ENCODE measurements at places on chromosomes 5 and 9.

DNA sequence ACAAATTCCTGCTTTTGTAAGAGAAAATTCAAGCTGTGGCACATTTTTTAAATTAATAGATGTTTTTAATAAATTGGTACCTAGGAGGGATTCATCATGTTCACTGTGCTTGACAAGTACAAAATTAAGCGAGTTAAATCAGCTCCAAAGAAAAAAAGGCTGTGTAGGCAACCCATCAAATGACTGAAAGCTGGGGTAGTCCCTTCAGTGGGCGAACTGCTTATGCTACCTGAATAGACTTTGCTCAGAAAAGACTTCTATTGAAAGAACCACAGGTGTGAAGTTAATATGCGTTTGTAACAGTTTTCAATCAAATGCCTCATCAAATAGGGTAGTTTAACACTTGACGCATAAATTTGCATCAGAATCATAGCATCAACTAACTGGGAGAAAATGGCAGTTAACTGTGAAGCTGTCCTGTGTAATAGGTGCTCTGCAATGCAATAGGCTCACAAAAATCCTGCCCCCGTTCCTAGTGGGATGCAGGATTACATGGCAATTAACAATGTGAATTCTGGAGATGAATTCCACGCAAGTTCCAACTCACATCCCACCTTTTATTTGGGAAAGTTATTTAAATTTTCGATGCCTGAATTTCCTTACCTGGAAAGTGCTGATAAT, 14.4 kb upstream of the ARL15 start:
- no peak for DNase-seq

GRCh38 chr9:35859310-35859989, 10.8 kb downstream of the OR13J1 start:
- no peak for DNase-seq

- DNase-seq, result no peak
Measured at GRCh38 chr9:101966691-101967090, 228.2 kb upstream of the GRIN3A start.

- DNase-seq, result no peak
Measured at GRCh38 chr5:138359621-138360020, 7.1 kb downstream of the KDM3B start.

- no peak for DNase-seq
Measured at GRCh38 chr9:78191931-78192330, 43.9 kb upstream of the CEP78 start.

DNA sequence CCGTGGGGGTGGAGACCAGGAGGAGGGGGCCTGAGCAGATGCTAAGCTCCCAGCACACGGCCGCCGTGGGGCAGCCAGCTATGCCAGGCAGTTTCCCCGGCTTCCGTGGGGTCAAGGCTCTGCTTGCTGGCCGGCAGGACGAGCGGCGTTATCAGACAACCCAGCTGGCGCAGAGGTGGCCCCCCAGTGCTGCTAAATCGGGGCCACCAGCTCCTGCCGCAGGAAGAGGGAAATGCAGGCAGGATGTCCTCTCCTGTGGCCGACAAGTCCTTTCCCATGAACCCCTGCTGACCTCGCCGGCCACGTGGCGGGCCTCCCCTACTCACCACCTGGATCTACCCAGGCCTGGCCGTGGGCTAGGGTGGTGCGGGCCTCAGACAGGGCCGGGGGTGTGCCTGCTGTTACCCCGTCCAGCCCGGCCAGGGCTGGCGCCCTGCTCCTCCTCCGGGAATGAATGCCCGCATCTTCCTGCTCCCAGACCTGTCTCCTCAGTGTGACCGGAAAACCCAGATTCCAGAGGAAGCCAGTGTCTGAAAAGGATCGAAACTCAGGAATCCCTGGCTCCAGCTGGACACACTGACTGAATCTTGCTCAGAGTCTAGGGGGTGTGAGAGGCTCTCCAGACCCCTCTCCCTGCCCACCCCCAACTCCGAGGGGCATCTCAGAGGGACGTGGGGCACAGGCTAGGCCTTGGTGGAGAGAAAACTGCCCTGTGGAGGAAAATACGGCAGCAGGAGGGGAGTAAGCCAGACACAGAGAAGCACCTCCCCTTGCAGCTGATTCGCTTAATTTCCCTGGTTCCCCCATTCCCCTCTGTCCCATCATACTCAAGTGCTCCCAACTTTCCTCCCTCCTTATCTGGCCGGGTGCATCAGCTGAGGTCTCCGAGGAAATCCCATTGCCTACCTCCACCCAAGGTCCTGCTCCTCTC, 3.9 kb downstream of the FLT4 start:
- DNase-seq, result no peak

DNA sequence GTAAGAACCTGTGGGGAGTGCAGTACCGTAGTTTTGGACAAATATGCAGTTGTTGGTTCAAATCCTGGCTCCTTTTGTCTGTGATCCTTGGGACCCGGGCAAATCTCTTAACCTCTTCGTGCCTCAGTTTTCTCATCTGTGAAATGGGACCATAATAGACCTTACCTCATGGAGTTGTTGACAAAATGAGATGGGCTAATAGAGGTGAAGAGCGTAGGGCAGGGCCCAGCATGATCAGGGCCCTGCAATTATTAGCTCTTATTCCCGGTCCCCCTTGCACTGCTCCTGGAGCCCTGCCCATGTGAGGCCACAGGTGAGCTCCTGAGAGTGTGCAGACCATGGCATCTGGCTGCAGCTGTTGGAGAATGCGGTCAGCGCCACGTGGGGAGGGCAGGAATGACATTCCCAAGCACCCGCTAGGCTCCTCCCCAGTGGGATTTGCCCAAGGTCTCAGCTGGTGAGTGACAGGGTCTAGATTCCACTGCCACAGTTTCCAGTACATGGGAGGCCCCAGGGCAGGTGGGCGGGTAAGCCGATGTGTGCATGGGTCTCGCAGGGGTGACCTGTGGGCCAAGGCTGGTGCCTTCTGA, 41.0 kb downstream of the NEK6 start:
- peak; percentile 72 for DNase-seq

DNA sequence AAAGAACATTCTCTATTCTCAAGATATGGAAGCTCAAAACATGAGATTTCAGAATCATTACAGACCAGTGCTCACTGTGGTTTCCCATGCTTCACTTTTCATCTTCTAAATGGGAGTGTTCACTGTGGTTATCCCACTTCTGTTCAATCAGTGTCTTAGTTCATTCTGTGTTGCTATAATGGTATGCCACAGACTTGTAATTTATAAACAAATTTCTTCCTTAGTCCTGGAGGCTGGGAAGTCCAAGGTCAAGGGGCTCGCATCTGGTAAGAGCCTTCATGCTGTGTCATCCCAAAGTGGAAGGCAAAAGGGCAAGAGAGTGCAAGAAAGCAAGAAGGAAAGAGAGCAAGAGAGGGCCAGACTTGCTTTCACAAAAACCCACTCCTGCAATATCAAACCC, 146.3 kb downstream of the TTC39B start:
- DNase-seq, result no peak

- DNase-seq, result no peak
Measured at GRCh38 chr5:67475489-67475888, 278.9 kb upstream of the CD180 start.

DNA sequence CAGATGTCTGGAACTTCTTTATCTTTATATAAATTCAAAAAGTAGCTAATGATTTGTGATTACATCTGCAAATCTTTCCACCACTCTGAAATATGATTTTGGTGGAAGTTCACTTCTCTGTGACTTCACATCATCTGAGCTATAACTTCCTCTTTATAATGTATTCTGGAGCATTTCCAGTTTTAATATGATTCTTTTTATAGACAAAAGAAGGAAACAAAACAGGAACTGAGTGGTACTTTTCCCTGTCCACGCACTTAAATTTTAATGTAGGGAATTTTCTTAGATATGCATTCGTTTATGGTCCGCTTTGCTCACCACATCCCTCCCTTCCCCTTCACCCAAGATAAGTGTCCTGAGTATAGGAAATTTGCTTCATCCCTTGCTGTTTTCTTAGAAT, 333.5 kb downstream of the CHSY3 start:
- no peak for DNase-seq

DNA sequence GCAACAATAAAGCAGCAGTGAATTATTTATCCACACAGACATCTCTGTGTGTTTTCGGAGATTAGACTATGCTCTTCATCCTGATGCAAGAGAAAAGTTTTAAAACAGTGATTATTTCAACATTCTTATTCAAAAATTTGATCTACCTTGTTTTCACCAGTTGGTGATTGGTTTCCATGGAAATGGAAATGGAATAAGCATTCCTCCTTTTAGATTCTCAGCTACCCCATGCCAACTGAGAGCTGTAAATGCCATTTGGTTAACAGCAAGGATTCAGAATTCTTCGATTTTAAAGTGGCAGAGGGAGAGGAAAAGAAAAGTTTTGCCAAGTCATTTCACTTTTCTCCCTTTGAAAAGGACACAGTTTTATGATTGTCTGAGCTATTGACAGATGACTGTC, 154.7 kb downstream of the PCSK5 start:
- no peak for DNase-seq

GRCh38 chr9:81652058-81652687, 37.2 kb downstream of the TLE1 start:
- no peak for DNase-seq

- DNase-seq, result peak; percentile 56
Measured at GRCh38 chr5:132386644-132387286, 17.3 kb downstream of the SLC22A5 start.

DNA sequence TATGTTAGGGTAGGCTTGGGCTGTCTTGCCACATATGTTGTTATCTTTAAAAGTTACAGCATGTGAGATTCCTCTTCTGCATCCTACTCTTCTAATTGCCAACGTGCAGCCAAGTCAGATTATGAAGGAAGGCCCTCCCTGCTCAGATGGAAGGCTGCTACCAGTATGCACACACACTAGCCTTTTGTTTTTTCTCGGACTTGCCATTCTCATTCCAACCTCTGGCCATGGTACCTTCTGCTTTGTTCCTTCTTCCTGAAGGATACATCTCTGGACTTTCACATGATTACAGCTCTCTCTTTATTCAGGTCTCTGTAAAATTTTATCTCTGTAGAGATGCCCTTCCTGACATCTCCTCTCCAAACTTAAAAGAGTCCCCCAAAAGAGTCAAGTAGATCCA, 12.8 kb upstream of the OTP start:
- no peak for DNase-seq

DNA sequence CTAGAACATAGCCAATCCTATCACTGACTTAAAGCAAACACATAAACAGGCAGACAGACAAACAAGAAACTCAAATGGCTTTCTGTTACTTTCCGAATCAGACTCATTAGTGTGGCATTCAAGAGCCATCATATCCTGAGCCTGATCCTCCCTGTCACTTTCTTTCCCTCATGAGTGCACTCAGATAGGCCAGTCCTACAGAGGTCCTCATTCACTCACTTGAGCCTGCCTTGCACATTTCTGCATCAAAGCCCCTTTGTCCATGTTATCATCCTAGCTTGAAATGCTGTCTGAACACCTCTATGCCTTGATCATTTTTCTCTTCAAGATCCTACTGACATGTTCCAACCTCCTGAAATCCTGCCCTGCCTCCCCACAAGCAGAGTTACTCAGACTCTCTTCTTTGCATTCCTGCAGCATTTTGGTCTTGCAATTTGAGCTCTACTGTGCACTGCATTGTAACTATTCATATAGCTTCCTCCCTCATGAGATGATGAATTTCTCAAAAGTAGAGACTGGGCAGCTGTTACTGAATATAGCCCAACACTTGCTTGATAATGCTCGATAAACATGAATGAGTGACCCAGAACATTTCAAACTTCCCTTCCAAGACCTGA, 126.9 kb downstream of the PALM2AKAP2 start:
- DNase-seq, result peak; percentile 8

GRCh38 chr9:70085241-70085640, 41.6 kb downstream of the MAMDC2 start:
- DNase-seq, result no peak

GRCh38 chr9:32431196-32431595, 46.8 kb downstream of the ACO1 start:
- DNase-seq, result no peak

DNA sequence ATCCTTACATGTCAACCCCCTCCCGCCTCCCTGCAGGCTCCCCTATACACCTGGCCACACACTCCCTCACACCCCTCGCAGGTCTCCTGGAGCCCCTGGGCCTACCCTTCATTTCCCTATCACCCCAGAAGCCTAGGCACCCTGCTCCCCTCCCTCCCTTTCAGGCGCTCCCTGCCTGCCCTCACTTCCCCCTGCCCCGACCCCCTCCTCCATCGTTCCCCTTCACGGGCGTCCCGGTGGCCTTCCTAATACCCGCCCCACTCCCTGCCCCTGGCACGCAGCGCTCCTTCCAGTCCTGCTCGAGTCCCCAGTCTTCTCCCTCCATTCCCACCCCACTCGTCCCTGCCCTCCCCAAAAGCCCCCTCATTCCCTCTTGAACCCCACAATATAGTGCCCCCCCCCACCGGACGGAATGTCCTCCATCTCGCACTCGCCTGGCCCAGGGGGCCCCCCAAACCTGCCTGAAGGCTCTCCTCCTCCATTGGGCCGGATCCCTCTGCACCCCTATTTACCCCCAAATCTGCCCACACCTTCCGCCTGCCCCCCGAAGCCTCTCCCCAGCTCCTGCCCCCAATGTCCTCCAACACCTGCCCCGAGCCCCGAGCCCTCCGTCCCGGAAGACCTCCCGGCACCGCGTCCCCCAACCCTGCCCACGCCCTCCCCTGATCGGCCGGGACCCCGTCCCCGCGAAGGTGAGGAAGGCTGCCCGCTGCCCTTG, 746 bp downstream of the STRBP start:
- no peak for DNase-seq

- DNase-seq, result no peak
Measured at GRCh38 chr5:160520609-160521391, 99.1 kb downstream of the PTTG1 start.

- DNase-seq, result no peak
Measured at GRCh38 chr5:134435560-134435959, 23.9 kb upstream of the CDKN2AIPNL start.

DNA sequence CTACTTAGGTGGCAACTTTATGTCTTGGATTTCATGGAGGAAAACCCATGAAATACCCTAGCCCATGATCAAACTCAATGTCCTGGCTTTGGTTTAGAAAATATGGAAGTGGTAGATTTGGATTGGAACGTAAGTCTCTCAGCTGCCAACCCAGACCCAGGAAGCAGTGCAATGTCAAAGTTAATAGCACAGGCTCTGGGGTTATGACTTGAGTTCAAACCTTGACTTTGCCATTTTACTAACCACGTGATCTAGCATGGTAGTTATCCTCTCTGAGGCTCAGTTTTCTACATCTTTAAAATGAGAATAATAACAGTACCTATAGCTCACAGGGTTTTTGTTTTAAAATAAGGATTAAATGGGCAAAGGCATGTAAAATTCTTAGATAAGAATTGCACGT, 13.8 kb downstream of the FYB1 start:
- no peak for DNase-seq

DNA sequence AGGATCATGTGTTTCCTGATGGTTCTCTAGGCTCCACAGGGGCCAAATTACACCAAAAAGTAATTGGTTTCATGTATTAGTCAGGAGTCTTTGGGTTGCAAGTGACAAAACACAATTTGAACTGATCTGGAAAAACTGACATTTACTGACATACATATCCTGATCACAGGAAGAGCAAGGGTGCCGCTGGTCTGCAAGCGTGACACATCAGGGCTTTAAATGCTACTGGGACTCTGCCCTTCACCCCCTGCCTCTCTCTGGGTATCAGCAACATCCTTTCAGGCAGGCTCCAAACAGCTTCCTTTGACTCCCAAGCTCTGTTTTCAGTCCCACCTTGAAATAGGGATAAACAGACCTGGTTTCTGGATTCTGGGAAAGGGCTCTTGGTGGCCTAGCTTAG, 197.5 kb downstream of the PALM2AKAP2 start:
- DNase-seq, result no peak

Data from HepG2 (cell line).